Memory B cell (primary cell): ENCODE measurements at places on chromosomes 12 and 14.

DNA sequence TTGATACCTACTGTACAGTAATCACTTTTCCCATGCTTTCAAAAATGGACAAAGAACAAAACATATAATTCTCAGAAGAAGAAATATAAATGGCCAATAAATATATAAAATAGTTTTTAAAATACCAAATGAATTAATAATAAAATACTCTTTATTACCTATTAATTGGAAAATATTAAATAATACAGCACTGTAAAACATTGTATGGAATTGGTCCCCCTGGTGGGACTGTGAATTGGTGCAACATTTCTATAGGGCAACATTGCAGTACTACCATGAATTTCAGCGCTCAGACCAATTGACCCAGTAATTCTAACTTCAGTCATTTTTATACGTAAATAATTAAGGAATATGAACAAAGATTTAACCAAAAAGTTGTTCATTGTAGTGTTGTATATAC is 162.6 kb downstream of the PELI2 start:
- H3K36me3 ChIP-seq, result peaks cover 2% of the 10 kb centered on the region
- H3K27ac ChIP-seq, result no peak overlapping the region
- no peak overlapping the region for H3K4me3 ChIP-seq

- H3K36me3 ChIP-seq, result no peaks in the 10 kb centered on the region
- no peaks in the 10 kb centered on the region for H3K27me3 ChIP-seq
- no peak overlapping the region for H3K4me3 ChIP-seq
- no peaks in the 10 kb centered on the region for H3K4me1 ChIP-seq
- DNase-seq, result no peak
- no peak overlapping the region for H3K27ac ChIP-seq
These were observed 463.4 kb upstream of the TMEM132C start for GRCh38 chr12:127803545-127803944.

GRCh38 chr12:118982302-118982701 is 961 bp downstream of the SRRM4 start:
- peaks cover 25% of the 10 kb centered on the region for H3K27me3 ChIP-seq
- no peak overlapping the region for H3K27ac ChIP-seq
- no peaks in the 10 kb centered on the region for H3K36me3 ChIP-seq
- H3K4me3 ChIP-seq, result no peak overlapping the region
- no peak for DNase-seq

DNA sequence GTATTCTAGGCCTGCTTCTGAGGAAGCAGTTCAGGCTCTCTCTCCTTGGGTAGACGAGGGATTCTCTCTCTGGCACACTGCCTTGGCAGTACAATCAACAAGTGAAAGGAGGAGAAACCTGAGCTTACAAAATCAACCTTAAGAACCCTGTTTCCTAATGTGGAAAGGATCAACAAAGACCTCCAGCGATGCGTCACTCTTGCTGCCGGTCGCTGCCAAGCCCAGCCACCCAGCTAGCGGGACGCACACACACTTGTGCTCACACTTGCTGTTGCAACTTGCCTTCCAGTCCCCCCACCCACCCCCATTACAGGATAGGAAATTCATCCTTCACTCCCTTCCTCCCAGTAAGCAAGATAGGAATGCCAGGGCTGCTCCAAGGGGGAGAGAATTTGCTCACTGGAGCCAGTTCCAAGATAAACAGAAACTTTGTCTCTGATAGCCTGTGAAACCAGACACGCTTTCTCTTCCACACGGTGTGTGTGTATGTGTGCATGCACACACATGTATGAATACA is 144.3 kb downstream of the BCL11B start:
- H3K36me3 ChIP-seq, result no peaks in the 10 kb centered on the region
- H3K4me3 ChIP-seq, result no peak overlapping the region
- no peaks in the 10 kb centered on the region for H3K4me1 ChIP-seq
- H3K27me3 ChIP-seq, result no peaks in the 10 kb centered on the region
- H3K27ac ChIP-seq, result no peak overlapping the region
- no peak for DNase-seq

GRCh38 chr14:55927028-55927427 is 191.2 kb upstream of the PELI2 start:
- H3K36me3 ChIP-seq, result no peaks in the 10 kb centered on the region
- no peaks in the 10 kb centered on the region for H3K4me1 ChIP-seq
- no peak for DNase-seq
- H3K27ac ChIP-seq, result no peak overlapping the region

GRCh38 chr14:20970647-20970982 is 15.3 kb downstream of the RNASE2 start:
- H3K27me3 ChIP-seq, result peaks cover 25% of the 10 kb centered on the region
- H3K4me1 ChIP-seq, result peaks cover 8% of the 10 kb centered on the region
- H3K36me3 ChIP-seq, result no peaks in the 10 kb centered on the region
- no peak overlapping the region for H3K27ac ChIP-seq
- DNase-seq, result no peak

- no peak overlapping the region for H3K4me3 ChIP-seq
- peaks cover 20% of the 10 kb centered on the region for H3K4me1 ChIP-seq
- H3K36me3 ChIP-seq, result peaks cover 23% of the 10 kb centered on the region
- no peak overlapping the region for H3K27ac ChIP-seq
- DNase-seq, result no peak
These were observed 4.8 kb downstream of the TMEM229B start for GRCh38 chr14:67483579-67484285.

DNA sequence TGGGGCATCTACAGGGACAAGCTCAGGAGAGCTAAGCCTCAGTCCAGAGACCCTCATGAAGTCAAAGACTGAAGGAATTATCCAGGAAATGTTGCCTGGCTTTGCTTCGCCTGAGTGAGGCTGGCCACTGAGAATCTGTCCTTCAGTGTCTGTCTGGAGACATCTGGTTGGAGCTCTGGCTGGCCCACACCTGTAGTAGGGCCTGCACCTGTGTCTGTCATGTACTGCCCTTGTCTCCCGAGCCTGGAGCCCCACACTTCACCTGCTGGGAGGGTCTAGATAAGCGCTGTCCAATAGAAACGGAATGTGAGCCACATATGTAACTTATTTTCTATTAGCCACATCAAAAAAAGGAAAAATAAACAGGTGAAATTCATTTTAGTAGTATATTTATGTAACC is 9.9 kb upstream of the HDAC7 start:
- H3K27me3 ChIP-seq, result no peaks in the 10 kb centered on the region
- DNase-seq, result no peak
- no peak overlapping the region for H3K4me3 ChIP-seq
- no peak overlapping the region for H3K27ac ChIP-seq

DNA sequence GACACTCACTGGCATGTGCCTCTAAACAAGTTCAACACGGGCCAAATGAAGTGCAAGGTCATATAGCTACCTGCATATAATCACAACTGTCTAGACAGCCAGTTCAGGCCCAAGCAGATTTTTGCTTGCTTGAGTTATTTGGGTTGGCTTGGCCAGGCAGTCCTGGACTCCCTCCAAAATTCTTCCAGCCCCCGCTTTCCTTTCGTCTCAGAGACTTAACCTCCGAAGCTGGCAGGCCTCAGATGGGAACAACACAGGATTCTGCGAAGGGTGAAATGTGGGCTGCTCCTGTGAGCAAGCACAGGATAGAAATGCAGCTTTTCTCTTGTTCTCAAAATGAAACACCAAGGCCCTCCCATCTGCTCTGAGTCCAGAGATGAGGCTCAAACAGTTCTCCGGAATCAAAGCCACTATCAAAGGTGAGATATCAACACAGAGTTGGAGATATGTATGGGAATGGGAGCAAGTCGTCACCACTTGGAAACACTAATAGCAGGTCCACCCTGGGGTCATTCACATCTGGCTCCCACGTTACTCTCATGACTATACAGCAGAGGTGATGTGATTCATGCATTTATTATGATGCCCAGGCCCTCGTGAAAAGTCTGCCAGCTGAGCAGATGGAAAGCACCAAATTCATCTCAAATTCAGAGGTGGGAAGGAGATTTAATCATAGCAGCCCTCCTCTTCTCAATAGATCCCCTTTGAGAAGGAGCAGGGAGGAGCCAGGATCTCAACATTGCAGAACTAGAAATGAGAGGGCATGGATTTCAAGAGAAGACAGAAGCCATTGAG is 389.8 kb downstream of the NUAK1 start:
- no peak for DNase-seq
- no peak overlapping the region for H3K4me3 ChIP-seq
- H3K4me1 ChIP-seq, result no peaks in the 10 kb centered on the region
- no peaks in the 10 kb centered on the region for H3K36me3 ChIP-seq
- H3K27me3 ChIP-seq, result no peaks in the 10 kb centered on the region

GRCh38 chr14:65922142-65922541 is 509.6 kb downstream of the FUT8 start:
- no peak overlapping the region for H3K4me3 ChIP-seq
- peaks cover 2% of the 10 kb centered on the region for H3K4me1 ChIP-seq
- H3K36me3 ChIP-seq, result no peaks in the 10 kb centered on the region

GRCh38 chr12:103495469-103496456 is at the start of gene C12orf42:
TSS of gene C12orf42 (minus strand) at chr12:103495968. CDS start at chr12:103478426, 17,542 bp downstream.
- no peaks in the 10 kb centered on the region for H3K36me3 ChIP-seq
- DNase-seq, result peak; percentile 83
- H3K27me3 ChIP-seq, result no peaks in the 10 kb centered on the region
